ENCODE measurements at places on chromosomes 6 and 20.
A peak's percentile ranks its signal among the peaks of the same experiment; 100 is the strongest.

DNA sequence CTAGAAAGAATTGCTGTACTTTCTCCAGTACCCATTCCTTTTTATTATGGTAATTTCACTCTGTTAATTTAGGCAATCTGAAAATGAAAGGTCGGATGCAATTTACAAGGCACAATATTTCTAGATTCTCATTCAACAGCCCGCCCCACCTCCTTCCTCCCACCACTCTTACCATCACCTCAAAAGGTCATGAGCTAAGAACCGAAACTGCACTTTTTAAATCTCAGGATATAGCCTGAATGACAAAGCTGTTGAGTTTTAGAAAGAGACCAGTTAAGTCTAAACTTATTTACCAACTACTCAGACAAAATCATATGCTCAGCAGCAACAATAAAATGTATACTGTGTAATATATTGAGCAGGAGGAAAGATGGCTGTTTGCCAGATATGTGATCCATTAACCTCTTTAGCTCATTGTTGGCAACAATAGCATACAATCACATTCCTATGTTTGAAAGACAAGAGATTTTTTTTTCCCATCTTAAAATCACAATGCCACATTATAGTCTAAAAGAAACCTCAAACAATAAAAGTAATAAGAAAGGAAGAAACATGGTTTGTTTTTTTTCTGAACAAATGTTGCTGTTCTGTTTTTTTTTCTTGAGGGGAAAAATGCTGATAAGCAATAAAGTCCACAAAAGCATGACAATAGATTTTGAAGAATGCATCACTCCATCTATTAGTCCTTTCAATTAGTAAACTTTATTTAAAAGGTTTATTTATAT is 1.6 kb upstream of the HS3ST5 start:
- no peak for DNase-seq

DNA sequence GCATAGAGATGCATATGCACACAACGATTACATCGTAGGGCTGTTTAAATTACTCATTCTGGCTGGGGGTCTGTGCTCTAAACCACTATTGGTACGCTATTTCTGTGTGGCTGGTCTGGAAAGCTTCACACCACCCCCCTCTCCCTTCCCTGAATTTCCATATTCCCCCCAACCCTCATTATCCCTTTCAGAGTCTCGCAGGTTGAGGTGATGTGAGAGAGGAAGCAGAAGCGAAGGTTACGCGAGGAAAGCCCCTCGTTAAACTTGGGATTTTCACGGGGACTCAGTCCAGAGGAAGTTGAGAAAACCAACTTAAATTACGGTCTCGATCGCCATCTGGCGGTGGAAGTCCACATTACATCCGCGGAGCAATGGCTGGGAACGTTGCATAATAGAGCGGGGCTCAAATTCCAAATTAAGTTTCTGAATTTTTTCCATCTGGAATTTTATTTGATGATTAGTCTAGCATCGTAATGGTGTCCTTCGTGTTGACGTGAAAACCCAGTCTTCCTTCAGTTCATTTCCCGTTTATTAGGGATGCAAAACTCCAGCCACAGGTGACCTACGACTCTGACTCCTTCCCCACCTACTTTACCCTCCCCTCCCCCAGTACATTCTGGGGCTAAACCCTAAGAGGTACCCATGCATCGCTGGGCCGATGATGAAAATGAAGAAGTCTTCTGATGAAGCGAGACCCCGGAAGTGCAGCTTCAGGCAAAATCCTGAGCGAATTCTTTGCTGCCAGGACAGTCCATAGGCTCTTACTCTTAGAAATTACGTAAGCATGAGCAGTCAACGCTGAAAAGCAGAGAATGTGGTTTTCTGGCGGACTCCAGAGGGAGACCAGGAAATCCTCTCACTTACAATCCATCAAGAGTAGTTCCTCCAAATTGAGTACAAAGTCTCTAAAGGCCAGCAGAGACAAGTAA is 19.7 kb downstream of the HLA-DOB start:
- DNase-seq, result peak; percentile 92

GRCh38 chr6:1485678-1486077 is 96.3 kb downstream of the FOXF2 start:
- no peak for DNase-seq

DNA sequence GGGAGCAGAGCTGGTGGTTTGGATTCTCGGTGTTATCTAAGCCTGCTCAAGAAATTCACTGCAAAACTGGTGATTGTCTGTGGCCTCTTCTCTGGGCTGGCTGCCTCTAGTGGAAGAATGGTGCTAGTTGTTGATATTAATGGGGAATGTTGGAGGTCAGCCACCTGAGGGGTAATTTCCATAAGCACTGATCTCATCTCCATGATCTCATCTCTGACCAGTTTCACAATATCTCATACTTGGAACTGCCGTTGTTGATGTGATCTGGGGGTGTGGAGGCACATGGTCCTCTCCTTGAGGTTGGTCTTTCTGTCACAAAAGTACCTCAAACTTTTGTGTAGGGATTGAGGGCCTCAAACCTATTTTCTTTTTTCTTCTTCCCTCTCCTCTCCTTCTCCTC is 102.6 kb downstream of the CD109 start:
- no peak for DNase-seq

DNA sequence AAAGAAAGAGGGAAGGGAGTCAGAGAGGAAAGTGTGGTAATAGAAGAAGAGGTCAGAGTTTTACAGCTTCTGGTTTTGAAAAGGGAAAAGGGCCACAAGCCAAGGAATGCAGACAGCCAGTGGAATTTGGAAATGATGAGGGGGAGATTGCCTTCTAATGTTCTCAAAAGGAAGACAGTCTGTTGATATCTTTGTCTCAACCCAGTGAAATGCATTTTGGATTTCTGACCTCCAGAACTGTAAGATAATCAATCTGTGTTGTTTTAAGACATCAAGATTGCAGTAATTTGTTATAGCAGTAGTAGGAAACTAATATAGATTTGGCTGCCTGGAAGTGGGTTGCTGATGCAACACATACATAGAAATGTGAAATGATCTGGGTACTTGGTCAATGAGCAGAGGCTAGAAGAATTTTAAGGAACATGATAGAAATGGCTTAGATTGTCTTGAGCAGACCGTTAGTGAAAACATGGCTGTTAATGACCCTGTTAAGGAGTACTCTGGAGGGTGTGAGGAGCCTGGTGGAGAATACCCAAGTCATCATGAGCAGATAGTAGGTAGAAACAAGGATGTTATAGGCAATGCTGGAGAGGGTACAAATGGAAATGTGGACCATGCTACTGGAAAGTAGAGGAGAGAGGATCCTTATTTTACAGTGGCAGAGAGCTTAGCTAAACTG is 255.8 kb upstream of the RAB32 start:
- DNase-seq, result no peak

DNA sequence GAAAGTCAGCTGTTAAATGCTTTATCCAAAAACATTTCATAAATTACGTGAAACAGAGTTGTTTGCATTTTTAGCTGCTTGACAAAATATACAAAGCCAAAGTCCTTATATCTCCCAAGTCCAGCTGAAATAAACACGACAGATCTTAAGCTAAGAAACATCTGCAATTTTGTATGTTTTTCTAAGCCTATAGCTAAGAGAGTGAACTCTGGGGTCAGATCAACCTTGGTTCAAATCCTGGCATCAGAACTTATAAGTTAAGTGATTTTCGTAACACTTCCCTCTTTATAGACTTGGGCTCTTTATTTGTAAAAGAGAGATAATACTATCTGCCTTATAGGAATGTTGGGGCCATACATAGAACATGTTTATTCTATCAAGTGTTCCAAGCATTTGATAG is 176.7 kb downstream of the PTPRK start:
- no peak for DNase-seq

DNA sequence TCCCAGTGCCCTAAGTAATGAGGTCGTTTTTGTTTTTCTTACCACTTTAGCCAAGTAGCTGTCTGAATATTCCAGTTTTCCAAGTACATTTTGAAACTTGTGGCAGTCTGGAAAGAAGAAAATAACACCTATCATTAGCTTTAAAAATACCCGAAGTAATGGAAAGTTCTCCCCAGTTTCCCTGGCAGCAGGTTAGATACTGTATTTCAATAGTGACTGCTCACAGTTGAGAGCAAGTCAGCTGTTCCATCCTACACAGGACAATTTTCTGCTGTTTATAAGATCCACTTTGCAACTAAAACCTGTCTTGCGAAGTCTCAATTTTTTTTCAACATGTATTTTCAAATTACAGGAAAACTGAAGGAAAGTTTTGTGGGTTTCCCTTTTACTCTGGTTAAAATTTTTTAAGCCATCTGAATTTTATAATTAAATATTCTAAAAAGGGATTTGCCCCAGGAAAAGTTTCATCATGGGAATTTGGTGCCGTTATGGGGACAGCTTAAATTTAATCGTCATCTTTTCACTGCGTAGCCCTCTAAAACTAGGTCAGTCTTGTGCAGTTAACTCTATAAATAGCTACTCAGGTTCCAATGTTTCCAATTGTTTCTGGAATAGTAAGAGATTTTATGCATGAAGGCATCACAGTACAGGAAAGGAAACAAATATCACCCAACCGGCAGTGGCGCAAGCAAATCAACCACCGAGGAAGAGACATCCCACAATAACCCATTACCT is 96.9 kb downstream of the MBOAT1 start:
- DNase-seq, result no peak

GRCh38 chr6:109456710-109457561 is 1.4 kb upstream of the MICAL1 start:
- DNase-seq, result peak; percentile 53

DNA sequence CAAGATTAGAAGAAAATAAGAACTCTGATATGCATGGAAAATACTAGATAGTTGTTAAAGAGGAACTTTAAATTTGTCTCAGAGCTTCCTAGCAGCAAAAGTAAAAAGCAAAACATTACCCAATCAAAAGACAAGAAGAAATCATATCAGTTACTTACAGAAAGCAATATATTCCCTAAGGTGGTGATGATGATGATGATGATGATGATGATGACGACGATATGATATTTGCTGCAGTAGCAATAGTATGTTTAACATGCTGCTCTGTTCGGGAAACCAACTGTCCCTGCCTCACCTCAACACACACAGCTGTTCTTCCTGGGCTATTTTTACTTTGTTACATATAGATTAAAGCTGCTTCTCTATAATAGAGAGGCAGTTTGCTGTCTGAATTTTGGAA is 12.0 kb upstream of the TBX18 start:
- DNase-seq, result no peak

DNA sequence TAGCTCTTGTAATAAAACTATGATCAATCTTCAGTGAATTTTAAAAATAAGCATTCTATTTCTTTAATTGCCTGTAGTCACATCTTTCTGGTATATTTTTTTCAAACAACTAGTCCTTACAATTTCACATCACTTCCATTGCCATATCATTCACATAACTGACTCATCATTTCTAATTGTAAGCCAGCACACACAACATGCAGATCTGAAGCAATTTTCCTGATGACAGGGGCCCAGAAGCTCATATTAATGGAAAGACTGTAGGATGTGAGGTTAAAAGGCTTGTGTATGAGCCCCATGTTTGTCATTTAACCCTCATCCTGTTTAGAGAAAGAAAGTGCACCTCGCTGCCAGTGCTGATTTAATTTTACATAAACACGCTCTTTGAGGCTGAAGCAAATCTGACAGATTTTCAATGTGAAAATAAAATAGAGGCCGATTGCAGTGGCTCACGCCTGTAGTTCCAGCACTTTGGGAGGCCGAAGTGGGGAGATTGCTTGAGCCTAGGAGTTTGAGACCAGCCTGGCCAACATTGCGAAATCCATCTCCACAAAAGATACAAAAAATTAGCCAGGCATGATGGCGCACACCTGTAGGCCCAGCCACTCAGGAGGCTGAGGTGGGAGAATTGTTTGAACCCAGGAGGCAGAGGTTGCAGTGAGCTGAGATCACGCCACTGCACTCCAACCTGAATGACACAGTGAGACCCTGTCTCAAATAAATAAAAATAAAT is 40.1 kb upstream of the LTV1 start:
- no peak for DNase-seq

DNA sequence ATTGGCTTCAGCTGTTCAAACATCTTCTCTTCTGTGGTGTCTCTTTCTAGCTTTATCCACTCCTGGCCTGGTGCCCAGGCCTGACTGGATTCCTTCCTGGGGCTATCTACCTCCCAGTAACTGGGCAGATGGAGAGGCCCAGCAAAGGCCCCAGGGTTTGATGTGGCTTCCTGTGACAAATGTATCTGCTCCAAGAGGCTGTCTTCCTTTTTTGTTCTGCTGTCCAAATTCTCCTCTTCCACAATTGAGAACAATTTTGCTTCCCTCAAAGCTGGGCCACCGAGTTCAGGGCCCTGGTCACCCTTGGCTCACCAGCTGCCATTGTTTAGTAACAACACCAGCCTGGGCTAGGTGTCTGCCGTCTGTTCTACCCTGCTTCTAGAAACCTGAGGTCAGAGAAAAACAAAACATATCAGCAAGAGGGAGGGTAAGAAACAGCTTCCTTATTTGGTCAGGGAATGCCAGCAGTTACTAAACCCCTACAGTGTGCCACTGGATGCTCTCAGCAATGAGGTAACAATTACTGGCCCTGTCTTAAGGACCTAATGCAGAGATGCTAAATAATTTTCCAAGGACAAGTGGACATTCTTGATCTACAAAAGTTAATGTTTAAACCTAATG is 3.9 kb downstream of the ZFP57 start:
- no peak for DNase-seq

Measured in B cell (primary cell).